Stimulated activated CD8-positive, alpha-beta memory T cell treated with anti-CD3 and anti-CD28 coated beads, Interleukin-7, amount 100 ng/mL, for 1 hour (primary cell): ENCODE measurements at places on chromosomes 2 and 18.
A peak's percentile ranks its signal among the peaks of the same experiment; 100 is the strongest.

- no peak for DNase-seq
Observed at GRCh38 chr18:40911041-40911440, 1044.0 kb upstream of the PIK3C3 start.

DNA sequence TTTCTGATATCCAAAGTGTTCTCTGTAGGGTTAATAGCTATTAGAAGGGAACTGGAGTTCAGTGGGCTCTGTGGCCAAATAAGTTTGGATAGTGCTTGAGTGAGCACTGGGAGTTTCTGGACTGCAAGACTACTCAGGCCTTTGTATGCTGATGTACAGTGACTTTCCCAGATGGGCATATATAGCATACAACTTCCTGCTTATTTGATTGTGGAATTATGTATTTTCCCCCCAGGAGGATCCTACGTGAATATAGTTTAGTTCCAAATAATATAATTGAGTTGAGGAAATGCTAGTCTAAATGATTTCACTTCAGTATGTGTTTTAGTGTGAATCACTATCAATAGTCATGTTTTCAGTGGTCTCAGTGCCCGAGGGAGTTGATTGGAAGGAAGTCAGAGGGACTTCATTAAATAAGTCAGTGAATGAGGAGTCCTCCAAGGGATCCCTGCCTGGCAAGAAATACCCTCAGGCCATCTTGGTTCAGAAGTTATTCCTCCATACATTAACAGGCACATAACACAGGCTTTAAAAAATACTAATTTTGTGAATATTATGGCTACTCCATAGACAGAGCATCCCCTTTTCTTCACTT, 251.4 kb downstream of the PRKCE start:
- no peak for DNase-seq

DNA sequence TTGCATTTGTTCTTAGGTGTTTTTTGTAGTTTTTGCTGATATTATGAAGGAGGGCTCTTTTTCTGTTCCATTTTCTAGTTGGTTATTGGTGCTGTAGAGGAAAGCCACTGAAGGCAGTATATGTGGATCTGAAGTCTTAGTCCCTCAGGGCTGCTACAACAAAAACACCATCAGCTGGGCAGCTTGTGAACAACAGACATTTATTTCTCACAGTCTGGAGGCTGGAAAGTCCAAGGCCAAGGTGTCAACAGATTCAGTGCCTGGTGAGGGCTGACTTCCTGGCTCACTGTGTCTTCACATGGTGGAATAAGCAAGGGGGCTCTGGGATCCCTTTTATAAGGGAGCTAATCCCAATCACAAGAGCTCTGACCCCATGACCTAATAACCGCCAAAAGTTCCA, 31.4 kb upstream of the HDAC4 start:
- DNase-seq = no peak

DNA sequence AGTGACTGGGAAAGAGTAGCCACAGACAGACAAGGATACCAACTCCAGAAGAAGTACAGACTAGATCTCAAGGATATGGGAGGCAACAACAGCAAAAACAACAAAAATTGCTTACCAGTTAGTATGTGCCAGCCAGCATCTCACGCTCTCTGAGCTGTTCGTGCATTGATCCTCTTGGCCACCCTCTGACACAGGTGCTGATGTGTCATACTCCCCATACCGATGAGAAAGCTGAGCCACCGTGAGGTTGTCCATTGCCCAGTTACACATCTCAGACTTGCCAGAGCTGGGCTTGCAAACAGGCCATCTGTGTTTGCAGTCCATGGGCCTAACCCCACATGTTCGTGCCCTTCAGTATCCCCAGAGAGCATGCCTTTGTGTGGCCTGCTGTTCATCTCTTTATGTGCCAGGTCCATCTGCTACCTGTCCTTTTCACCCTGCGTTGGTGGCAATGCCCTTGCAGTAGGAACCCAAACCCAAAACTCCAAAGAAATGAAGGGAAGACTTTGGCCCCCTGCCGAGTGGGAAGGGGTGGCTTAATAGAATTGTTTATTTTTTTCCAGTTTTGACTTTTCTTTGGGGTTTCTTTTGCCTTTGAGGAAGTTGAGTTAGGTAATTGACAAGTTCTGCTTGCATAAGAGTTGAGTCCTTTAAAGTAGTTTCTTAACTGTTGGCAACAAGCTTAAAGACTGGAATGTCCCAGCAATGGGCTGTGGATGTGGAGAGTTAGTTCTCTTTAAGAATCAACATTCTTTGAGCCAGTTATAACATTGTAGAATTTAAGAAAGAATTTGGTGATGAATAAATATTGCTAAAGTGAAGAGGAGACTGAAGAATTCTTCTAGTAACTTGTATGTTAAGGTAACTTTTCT, 46.7 kb downstream of the LYPD6B start:
- DNase-seq = no peak

- DNase-seq = no peak
Observed at GRCh38 chr2:111057721-111058120, 63.0 kb upstream of the BCL2L11 start.

DNA sequence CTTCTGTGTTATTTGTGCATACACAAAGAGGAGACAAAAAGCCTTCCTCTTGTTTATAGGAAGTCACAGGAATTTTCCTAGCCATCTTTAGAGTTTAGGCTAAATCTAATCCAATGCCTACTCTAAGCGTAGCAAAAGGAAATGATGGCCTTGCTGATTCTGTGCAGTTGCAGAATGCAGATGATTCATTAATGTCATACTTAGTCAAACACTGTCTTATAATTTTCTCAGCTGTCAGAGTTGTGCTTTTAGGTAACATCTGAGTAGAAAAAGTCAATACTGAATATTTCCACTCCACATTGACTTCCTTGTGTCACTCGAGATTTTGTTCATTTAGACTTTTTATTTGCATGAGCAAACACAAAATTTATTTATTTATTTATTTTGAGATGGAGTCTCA, 157.9 kb upstream of the FOSL2 start:
- no peak for DNase-seq

DNA sequence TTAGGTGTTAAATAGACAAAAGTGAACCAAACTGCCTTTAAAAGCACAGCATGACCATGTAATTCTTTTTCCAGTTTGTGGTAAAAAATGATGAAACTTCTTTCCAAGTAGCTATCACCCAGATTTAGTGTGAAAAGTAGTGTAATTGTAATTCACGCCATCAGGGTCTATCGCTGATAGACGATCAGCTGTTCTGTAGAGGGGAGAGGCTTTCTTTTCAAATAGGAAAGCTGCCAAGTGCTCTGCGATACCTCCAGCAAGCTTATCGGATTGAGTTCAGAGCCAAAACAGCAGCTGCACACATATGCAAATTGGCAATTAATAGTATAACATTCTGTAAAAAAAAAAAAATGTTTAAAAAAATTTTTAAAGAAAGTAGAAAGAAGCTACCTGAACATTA, 61.9 kb upstream of the PSMD14 start:
- DNase-seq = no peak

GRCh38 chr2:126849991-126850535, 48.6 kb upstream of the TEX51 start:
- DNase-seq = no peak

DNA sequence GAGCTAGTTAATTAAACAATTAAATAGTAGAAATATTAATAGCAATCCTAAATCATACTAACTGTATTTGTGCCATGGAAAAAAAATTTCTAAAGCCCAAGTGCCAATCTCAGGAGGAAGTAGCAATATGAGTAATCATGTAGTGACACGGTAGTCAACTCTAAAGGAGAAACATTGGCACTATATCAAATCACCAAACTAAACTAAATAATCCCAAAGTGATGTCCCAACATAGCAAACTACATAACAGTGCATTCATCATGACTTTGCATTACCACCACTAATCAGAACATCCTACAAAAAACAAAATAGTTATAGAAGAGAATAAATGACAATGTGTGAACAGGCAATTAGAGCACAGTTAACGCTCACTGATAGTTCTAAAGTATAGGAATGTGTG, 195.1 kb downstream of the EXOC6B start:
- DNase-seq = no peak

DNA sequence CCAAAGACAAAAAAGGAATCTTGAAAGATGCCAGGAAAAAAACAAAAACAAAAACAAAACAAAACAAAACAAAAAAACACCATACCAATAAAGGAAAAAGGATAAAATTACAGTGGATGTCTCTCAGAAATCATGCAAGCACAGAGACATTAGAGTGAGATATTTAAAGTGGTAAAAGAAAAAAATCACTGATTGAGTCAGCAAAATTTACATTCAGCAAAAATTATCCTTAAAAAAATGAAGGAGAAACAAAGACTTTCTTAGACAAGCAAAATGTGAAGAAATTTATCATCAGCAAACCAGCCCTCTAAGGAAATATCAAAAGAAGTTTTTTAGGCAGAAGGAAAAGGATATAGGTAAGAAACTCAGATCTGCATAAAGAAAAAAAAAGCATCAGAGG, 10.2 kb upstream of the GKN1 start:
- DNase-seq = no peak

DNA sequence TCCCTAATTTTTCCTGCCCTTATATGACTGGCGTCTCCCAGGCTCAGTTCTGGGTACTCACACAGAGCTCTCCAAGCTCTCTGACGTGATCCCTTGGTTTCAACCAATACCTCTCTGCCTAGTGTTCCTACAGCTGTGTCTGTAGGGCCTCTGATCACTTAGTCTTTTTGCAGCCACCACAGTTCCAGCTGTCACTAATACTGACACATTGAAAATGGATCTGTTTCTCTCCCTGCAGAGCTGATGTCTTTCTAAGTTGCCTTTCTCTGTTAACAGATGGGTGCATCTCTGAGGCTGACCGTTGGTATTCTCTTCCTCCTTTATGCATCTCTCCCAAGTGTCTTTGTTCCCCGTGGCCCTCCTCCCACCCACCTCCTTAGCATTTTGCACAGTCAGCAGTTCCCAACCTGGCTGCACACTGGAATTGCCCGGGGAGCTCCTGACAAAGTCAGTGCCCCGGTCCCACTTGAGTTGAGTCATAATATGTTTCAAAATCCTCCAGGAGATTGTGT, 62.5 kb downstream of the CERS6 start:
- DNase-seq = no peak

DNA sequence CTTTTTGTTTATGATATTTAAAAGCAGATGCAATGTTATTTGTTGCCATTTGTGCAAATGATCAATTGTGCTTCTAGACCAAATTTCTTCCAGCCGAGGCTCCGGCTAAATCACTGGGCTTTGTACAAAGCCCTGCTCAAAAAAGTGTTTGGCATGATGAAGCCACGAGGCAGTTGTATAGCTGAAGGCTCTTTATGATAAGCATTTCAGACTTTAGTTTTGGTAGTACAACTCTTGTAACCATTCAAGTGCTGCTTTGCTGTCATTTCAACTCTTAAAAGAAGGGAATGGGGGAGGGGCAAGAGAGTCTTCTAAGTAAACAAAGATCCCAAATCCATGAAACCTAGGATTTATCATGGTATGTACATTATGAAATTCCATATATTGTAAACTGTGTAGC, 3.3 kb upstream of the ZNF532 start:
- no peak for DNase-seq

DNA sequence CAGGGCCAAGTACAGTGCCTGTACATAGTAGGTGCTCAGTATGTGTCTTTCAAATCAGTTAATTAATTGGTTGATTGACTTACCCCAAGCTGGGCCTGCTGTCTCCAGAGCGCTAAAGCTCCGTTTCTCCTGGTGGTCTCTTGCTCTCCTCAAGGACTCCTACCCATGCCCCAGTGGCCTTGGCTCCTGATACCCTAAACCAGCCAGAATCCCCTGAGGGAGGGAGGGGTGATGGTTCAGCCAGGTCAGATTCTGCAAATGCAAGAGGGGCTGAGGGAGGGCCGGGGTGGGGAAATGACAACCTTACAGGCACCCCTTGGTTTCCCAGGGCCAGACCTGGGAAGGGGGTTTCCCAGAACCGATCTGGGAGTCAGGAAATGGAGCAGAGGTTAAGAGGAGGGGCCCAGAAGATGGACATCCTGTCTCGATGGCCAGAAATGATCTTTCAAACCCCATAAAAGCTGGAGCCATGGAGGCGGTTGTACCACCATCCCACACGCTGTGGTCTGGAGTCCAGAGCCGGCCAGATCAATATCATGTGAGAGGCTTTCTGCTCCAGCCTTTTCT, 209.1 kb downstream of the TNS1 start:
- DNase-seq = no peak

DNA sequence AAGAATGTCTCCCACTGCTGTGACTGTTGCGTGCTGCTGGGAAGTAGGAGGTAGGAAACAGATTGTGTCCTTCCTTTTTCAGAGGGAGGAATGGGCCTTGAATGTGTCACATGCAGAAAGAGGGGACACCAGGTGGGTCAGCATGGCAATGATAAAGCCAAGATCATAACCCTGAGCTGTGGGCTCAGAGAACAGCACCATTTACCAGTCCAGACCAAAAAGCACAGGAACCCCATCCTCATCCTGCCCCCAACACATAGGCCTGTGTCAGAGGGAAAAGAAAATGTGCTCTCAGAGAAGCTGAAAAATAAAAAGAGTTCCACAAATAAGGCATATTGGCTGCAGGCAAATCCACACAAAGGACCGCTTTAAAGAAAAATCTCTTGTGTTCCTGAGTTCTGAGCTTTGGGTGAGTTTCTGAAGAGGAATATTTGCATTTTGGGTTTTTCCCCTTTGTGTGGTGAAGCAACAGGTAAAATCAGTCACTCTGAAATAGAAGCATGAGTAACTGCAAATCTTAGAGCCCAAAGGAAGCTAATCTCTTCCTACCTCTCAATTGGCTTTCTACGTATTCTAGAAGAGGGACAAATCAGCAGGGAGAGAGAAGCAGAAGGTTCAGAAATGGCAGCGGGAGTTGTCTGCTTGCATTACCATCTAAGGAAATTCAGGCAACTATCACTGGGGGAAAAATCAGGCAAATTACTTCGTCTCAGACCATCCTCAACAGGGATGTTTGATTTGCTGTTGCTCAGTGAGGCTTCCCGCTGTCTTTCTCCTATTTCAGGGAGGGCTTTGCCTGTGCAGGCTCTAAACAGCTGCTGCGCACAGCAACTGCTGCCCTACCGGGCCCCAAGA, 106.8 kb downstream of the BCL11A start:
- no peak for DNase-seq

- DNase-seq = no peak
Observed at GRCh38 chr2:8193686-8194615, 487.9 kb upstream of the ID2 start.

- DNase-seq = no peak
Observed at GRCh38 chr18:60646725-60647124, 274.1 kb upstream of the MC4R start.

DNA sequence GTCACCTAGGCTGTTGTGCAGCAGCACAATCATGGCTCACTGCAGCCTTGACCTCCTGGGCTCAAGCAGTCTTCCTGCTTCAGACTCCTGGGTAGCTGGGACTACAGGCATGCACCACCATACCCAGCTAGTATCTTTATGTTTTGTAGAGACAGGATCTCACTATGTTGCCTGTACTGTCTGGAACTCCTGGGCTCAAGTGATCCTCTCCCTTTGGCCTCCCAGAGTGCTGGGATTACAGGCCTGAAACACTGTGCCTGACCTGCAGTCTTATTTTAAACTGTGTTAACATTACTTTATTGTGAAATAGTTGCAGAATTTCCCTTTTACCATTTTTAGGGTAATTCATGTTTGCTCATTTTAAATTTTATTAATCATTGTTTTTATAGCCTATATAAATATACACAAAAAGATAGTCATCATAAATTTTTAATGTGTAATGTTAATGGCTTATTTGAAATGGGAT, 24.6 kb downstream of the EML4 start:
- DNase-seq = no peak

- peak; percentile 23 for DNase-seq
Observed at GRCh38 chr2:230602562-230603230, 109.9 kb upstream of the CAB39 start.

- DNase-seq = no peak
Observed at GRCh38 chr2:138744713-138745112, 35.5 kb downstream of the NXPH2 start.

GRCh38 chr2:118371515-118371914, 283.2 kb downstream of the INSIG2 start:
- no peak for DNase-seq
